ENCODE measurements at places on chromosomes 2 and 18.

DNA sequence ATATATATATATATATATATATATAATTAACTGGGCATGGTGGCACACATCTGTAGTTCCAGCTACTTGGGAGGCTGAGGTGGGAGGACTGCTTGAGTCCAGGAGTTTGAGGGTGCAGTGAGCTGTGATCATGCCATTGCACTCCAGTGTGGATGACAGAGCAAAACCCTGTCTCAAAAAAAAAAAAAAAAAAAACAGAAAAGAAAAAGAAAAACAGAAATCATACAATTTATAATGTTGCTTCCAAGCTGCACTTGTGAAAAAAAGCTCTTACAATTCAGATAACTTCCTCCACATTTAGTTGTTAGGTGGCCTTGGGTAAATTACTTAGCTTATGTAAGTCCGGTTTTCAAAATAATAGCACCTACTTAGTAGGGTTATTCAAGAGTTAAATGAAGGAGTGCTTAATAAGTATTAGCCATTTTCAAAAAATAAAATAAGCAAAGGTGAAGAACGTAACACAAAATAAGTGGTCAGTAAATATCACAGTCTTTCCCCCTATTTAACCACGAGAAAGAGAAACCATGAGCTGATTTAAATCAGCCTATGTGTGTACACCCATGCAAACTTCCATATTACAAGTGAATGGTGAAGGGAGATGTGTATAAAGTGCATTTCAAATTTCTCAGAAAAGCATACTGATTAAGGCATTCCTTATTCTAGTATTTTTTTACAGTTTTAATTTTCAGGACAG lies 2.3 kb downstream of the WIPF1 start:
- no peak for DNase-seq

- DNase-seq = peak; percentile 57
These were observed 16.4 kb upstream of the THADA start for GRCh38 chr2:43611987-43612894.

DNA sequence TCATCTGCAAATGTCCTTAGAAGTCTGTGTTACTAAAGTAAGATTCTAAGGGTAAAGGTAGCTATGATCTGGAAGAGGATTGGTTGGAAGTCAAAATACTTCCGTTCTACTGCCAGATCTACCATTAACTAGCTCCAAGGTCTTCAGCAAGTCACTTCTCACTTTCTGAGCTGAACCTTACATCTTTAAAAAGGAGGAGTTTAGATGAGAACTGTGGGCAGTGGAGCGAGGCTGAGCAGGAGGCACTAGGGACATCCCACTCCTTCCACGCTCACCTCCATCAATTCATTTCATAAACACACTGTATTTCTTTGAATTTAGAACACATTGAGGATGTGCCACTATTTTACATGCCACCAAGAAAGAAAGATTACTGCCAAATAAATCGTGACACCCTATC lies 143.0 kb downstream of the ABCA12 start:
- DNase-seq = no peak

- no peak for DNase-seq
These were observed 68.6 kb downstream of the APLF start for GRCh38 chr2:68536000-68536399.

DNA sequence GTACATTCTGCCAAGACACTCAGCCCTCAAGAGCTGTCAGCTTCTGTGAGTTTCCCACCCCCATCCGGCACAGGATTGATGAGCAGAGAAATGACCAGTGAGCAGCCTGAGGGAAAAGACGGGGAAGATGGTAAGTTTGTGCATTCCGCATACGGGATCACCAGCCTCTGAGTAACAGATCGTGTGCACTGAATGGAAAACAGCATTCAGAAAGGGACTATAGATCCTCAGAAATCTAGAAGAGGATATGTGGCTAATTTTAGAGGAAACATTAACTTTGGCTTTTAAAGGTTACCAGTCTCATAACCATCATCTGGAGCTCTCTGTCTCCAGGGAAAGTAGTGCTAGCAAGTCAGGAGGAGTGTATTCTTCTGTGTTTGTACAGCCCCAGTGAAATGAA lies 326.0 kb downstream of the TGIF1 start:
- DNase-seq = no peak

GRCh38 chr2:156466739-156467405 lies 30.7 kb downstream of the GPD2 start:
- peak; percentile 69 for DNase-seq

Measured in stromal cell of bone marrow (primary cell).